Fibroblast of the aortic adventitia (primary cell): ENCODE measurements at places on chromosomes 11 and 22.

DNA sequence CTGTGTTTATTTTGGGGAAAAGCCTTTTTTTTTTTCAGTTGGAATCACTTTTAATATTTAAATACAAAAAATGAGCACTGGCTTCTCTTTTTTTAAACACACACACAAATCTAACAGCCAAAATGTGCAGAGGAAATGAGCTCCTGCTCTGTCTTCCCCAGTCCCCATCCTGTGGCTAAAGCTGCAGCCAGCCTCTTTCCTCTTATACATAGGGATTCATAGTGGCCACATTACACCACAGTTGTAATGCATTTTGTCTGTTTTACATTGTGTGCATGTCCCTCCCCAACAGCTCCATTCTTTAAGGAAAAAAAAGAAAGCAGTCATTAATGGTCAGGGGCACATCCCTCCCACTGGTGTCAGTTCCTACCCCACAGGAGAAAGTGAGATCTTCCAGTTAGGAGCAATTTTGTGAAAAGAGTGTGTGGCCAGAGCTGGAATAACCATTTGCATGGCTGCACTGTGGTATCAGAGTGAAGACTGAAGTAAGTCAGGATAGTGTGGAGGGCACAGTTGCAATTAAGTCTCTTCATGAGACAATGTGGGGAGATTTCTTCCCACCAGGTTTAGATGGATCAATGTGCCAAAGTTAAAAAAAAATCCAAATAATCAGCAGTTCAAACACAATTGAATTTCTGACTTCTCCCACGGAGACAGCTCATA is 220.6 kb downstream of the TMEM135 start:
- DNase-seq: no peak

DNA sequence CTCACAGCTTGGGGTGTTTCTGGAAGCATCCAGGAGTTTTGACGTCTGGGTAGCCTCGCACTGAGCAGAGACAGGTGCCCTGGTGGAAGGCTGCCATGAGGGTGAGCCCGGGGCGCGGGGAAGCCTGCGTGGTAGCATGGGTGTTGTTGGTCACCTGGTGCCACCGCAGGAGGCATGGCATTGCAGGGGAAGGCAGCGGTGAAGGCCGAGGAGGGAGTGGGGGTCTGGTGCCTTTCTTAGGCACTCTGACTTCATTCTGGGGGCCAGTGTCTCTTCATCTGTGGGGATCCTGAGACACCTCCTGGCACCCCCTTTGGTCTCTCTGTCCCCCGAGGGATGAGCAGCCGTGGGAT is 271.2 kb downstream of the TBC1D22A start:
- no peak for DNase-seq

DNA sequence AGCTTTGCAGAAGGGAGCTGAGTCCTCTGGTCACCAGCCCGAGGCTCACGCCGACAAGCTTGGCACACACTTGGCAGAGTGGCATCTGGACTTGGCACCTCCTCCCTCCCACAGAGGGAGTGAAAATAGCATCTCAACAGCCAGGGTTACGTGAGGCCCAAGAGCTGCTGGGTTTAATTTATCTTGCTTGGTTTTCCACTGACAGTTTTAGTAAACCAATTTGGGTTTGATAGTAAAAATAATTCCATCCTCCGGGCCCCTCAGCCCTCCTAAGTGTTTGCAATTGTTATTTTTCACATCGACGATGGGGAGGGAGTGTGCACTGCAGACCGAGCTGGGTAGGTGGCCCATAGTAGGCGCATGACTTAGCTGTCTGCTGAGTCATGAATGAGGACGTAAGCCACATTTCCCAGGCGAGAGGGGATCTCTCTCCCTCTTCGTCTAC is 107.6 kb upstream of the ASPHD2 start:
- peak; percentile 36 for DNase-seq

- DNase-seq: no peak
Measured at GRCh38 chr11:121773076-121773475, 320.3 kb upstream of the SORL1-AS1 start.

DNA sequence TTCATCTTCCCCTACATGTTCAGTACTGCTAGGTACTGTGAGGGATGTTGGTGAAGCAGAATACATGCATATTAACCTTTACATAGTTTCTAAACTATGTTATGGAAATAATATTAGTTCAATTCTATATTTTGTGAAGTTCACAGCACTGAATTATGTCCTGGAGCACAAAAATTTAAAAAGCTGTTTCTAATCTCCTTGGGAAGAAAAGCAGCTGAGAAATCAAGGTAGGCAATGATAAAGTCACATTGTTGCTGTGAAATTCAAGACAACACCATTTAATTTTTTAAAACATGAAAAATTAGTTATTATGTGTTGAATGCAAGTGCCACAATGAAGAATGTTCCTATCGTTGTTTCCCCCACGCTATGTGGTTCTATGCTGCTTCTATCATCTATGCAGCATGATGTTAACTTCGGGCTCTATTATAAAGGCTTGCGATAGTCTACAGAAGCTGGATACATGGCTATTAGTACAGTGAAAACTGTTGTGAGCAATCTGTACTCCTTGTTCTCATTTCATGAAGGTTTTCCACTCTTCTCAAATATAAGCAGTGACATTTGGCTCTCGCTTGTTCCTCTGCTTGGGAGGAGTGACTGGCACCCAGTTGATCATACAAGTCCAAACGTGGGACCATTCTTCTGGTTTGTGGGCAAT is 164.3 kb downstream of the AASDHPPT start:
- no peak for DNase-seq

DNA sequence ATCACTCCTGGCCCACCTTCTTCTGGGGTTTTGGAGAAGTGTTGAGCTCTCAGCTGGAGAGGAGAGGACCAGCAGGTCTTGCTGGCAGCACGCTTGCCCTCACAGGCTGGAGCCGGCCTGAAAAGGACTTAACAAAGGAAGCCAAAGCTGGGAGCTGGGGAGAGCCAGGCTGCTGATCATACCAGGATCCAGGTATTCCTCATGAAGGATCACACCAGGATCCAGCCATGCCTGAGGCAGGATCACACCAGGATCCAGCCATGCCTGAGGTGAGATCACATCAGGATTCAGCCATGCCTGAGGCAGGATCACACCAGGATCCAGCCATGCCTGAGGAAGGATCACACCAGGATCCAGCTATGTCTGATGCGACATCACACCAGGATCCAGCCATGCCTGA is 17.0 kb downstream of the MRGPRD start:
- DNase-seq: no peak

GRCh38 chr22:33110562-33111163 is 52.5 kb upstream of the SYN3 start:
- DNase-seq: no peak

- DNase-seq: no peak
Measured at GRCh38 chr11:44559207-44559939, 6.1 kb upstream of the CD82 start.

DNA sequence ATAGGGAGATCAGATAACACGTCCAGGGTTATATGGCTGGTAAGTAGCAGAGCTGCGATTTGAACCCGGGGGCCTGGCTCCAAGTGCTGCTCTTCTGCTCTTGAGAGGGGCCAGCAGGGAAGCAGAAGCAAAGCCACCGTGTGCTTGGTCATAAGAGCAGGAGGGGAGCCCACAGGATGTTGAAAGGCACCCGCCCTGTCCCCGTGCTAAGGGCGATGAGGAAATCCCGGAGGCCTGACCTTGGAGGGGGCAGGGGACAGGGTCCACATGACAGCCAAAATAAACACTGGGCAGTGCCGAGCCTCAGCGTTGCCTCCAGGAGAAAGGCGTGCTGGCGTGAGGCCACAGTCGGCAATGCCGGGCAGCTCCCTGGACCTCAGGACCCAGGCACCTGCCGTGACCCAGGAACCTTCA is 28.8 kb downstream of the TOM1 start:
- DNase-seq: no peak

- DNase-seq: peak; percentile 26
Measured at GRCh38 chr11:18540207-18541009, 13.7 kb upstream of the TSG101 start.

- DNase-seq: no peak
Measured at GRCh38 chr11:61976813-61977475, 9.5 kb upstream of the FTH1 start.

DNA sequence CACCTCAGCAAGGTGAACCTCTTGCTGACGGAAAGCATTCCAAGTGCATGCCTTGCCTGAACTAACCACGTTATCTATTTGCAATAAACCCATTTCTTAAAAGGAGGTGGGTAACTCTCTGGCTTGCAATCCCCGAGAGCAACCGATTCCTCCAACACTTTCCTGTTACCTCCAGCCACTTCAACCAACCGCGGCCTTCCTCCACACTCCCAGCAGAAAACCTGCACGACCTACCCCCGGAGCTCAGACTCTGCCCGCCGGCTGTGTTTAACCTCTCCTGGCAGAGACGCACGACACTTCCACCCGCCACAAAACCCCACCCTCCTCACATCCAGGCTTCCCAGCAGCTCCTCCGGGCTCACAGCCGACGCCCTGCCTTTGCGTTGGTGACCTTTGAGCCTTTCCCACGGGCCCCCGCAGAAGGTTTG is 708 bp downstream of the SCO2 start:
- no peak for DNase-seq

DNA sequence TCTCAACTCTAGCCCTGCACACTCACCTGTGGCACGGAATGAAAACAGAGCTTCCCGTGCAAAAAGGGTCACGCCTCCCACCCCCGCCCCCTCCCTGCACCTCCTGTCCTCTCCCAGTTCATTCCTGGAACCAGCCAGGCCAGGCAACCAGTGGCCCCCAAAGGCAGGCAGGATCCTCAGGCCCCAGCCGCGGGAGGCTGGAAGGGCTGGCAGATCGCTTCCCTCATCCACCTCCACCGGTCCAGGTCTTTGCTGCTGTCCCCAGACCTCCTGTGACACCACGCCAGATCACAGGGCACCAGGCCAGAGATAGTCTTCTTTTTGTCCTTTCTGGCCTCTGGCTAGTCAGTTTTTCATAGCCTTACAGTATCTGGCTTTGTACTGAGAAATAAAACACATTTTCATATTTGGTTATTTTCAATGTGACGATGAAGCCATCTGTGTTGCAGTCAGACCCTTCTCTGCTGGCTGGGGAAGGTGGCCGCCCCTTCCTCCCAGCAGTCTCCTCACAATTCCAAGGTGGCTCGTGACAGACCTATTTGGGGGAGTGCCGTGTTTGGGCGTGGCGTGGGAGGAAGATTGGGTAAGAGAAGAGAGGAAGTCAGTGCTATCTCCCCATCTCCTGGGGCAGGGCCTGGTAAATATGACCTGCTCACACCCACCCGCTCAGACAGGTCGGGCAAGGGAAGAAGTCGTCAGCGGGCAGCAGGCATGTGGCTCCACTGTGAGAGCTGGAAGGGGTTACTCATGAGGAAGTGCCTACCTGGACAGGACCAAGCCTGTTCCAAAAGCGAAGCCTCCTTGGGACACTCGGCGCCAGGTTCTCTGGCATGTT is 9.1 kb downstream of the SSH3 start:
- no peak for DNase-seq

GRCh38 chr11:45527898-45528297 is 137.5 kb downstream of the CHST1 start:
- DNase-seq: no peak

DNA sequence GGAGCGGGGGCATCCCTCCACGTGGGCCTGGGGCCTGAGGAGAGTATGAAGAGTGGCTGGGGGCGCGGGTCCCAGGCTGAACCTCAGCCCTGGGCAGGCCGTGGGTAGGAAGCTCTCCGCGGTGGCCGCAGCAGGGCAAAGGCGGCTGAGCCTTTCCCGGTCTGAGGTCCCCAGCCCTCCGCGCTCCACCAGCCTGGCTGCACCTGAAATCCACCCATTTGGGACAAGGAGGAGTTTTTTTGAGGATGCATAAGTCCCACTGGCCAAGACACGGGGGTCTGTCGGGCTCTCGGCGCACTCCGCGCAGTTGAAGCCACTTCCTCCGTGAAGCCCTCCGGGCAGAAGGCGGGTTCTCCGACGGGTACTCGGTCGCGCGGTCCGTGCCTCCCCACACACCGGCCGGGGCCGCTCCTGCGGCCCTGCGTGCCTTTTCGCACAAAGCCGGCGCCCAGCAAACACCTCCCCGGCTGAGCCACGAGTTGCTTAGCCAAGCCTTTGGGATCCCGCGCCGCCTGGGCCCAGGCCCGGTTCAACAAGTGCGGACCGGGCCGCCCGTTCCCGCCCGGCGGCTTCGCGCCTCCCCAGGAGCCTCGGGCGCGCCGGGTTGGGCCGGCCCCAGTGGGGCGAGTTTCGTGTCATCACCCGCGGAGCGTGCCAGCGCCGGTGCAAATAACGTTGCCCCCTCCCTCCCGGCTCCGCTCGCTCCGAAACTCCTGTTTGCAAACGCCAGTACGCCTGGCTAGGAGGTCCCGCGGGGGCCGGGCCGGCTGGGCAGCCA is 666 bp upstream of the OVOL1 start:
- DNase-seq: no peak

DNA sequence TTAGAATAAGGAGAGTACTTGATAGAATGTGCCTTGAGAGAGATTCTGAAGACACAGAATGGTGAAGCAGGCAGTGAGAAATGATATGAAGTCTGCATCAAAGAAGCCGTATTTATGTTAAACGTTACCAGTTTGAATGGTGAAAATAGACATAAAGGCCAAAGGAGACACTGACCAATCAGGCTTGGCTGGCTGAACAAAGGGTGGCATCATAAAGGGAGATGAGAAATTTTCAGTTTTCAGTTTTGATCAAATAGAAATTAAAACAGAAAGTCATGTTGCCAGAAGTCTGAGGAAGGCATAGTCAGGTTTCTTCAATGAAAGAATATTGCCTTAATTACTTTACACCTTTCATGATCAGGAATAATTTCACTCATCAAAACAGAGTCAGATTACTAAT is 6.6 kb downstream of the OR51F1 start:
- no peak for DNase-seq

GRCh38 chr11:64089915-64090805 is 54.4 kb downstream of the FLRT1 start:
- DNase-seq: no peak

DNA sequence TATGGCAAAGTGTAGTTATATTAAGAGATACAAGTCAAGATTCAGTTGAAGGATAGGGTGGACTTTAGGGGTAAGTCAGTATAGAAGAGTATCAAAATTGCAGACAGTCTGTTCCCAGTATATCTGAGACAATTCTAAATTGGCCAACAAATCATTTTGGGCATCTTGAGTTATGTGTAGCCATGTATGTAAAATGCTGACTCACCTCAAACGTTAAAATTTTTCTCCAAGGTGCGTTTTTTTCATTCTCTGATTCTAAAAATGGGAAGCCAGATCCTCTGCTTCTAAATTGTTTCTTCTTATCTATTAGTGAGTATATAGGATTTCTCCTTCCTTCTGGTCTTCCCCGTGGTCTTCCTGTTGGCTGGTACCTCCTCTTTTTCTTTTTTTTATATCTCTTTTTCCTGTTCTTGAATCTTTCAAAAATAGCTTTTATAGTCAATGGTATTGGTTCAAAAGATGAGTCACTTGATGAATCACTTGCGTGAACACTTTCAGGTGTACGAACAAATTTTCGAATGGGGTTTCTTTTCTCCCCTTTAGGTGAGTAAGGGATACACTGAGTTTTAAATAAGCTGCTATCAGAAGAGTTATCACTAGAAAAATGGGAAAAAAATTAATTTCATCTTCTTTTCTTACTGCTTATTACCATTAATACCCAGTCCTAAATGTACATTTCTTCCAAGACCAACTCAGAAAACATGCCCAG is 3.2 kb downstream of the TAF1D start:
- no peak for DNase-seq
